A549 (cell line): ENCODE measurements at places on chromosomes 1 and 21.

DNA sequence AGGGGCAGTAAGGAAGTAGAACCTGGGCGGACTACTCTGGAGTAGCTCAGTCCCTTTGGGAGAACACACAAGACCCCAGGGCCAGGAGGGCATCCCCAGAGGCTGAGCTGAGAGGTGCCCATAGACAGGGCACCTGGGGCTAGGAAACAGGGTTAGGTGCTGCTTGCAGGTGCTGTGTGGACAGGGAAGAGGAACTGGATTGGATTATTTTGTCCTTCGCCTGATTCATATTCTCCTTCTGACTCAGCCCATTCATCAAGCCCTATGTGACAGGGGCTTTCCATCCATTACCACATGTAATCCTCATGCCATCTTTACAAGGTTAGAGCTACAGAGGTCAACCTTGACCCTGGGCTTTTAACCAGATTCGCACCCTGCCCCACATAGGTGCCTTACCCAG is 183.9 kb downstream of the C1orf94 start:
- no peak for DNase-seq

GRCh38 chr1:234921266-234922062 is 207.2 kb downstream of the TOMM20 start:
- DNase-seq, result no peak

GRCh38 chr1:117587499-117588356 is 18.1 kb upstream of the TENT5C start:
- no peak for DNase-seq

GRCh38 chr1:107294686-107295085 is 153.8 kb downstream of the NTNG1 start:
- DNase-seq, result no peak

GRCh38 chr1:1956101-1956500 is 37.0 kb upstream of the TMEM52 start:
- DNase-seq, result no peak

GRCh38 chr1:179786815-179787685 is 44.0 kb downstream of the FAM163A start:
- no peak for DNase-seq

DNA sequence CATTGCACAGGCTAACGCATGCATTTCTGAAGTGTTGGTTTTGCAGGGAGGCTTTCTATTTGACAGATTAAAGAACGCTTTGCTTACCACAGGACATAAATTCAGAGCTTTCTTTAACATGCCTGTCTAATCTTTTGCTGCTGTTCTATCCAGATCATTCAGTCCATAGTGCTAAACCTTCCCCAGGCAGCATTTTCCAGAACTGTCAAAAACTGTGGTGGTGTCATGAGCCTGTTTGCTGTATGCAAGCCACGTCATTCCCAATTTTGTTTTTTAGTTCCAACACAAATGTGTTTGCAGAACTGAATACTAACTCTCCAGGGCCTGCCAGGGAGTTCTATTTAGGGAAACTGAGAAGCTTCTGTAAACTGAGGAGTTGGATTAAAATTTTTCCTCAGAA is 390.5 kb upstream of the LYPLAL1 start:
- DNase-seq, result no peak
